ENCODE measurements at places on chromosomes 1 and 21. TPM values are rescaled to one million over a fixed set of nuclear protein-coding genes. Genes with fewer than 3 reads are reported as not detected.

DNA sequence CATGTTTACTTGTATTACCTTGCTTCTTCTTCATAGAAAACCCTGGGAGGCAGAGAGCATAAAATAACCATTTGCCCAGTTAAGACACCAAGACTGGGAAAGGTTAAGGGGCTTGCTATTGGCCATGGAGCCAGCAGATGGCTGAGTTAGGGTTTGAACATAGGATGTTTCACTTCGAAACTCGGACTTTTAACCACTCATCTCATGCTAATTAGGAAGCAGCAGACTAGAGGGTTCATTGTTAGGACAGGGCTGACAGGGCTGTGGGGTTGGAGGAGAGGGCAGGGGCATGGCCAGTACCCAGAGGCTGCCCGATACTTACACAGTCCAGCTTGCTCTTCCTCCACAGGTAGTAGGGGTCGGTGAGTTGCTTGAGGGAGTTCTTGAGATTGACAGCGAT lies 17.0 kb downstream of the SLC26A9 start:
- no peak for DNase-seq

GRCh38 chr1:24806588-24806987 lies 61.3 kb downstream of the CLIC4 start:
- no peak for DNase-seq

Gene CSF3R
- 5.8 TPM for polyA plus RNA-seq

- no peak for DNase-seq
Observed at GRCh38 chr1:154407198-154408091, 2.3 kb downstream of the IL6R start.

Data from renal cortex interstitium (tissue), 15 donors.